ENCODE measurements at places on chromosomes 3 and 15. TPM values are rescaled to one million over a fixed set of nuclear protein-coding genes. Genes with fewer than 3 reads are reported as not detected.

Gene ENTPD3
- 0.10 TPM for total RNA-seq

Gene TRPC1
- total RNA-seq: 5.1 TPM

Gene RASL12
- not detected for total RNA-seq

Gene UBAP1L
- total RNA-seq: 2.5 TPM

Gene SENP8
- 0.21 TPM for total RNA-seq

Gene FEZF2
- not detected for total RNA-seq

Gene SAMMSON
- not detected for total RNA-seq

Gene MLF1
- total RNA-seq: 0.73 TPM

Gene COL7A1
- 0.10 TPM for total RNA-seq

Gene GOLGA6B
- not detected for total RNA-seq

Gene BCHE
- total RNA-seq: not detected

Gene CLDN18
- total RNA-seq: under 0.01 TPM

Gene PPP1R14D
- total RNA-seq: not detected

Gene WDR93
- not detected for total RNA-seq

Gene CCR4
- 52.9 TPM for total RNA-seq

Gene SPRED1
- 0.94 TPM for total RNA-seq

Gene ST3GAL6
- 5.5 TPM for total RNA-seq

Gene MESP2
- total RNA-seq: not detected

Data from mononuclear cell (primary cell).